Stimulated activated effector memory CD8-positive, alpha-beta T cell treated with anti-CD3 and anti-CD28 coated beads, Interleukin-12 subunit alpha, Interleukin-12 subunit beta, amount 100 ng/mL, for 72 hours (primary cell): ENCODE measurements at places on chromosomes 7 and 10.

- DNase-seq, result no peak
Observed at GRCh38 chr7:25109276-25109675, 15.8 kb downstream of the CYCS start.

- DNase-seq, result no peak
Observed at GRCh38 chr7:70376561-70377031, 755.3 kb upstream of the GALNT17 start.

- no peak for DNase-seq
Observed at GRCh38 chr10:36448760-36449691, 676.4 kb upstream of the ANKRD30A start.

- DNase-seq, result no peak
Observed at GRCh38 chr10:131650169-131650705, 250.6 kb upstream of the PPP2R2D start.

DNA sequence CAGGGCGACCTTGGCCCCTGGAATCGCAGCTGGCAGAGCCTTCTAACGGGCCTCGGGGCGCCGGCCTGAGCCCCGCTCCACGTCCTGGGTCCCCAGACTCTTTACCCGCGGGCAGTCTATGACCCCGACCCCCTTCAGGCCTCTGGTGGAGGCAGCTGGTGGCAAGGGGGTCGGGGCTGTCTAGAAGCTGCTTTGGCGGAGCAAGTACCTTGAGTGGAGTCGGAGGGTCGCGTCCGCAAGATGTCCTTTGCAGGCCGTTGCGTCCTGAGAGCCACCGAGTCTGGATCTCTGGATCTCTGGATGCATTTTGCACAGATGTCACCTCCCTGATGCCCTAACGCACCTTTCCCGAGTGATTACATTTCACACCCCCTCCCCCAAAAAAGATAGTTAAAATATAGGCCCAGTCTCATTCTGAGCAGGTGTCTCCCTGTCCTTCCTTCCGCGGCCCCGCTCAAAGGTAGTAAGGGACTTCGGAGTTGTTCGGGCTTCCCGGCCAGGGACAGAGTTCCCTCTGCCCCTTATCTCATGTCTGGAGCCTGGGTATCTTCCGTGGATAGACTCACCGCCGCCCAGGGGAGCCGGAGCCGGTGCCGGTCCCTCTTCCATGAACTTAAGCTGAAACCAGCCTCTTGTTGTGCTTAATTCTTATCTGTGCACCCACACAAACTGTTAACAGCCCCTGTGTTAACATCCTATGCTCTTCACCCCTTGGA is 457 bp downstream of the ACADSB start:
- DNase-seq, result peak; percentile 60

- peak; percentile 55 for DNase-seq
Observed at GRCh38 chr10:8035641-8036470, 18.6 kb upstream of the GATA3 start.

DNA sequence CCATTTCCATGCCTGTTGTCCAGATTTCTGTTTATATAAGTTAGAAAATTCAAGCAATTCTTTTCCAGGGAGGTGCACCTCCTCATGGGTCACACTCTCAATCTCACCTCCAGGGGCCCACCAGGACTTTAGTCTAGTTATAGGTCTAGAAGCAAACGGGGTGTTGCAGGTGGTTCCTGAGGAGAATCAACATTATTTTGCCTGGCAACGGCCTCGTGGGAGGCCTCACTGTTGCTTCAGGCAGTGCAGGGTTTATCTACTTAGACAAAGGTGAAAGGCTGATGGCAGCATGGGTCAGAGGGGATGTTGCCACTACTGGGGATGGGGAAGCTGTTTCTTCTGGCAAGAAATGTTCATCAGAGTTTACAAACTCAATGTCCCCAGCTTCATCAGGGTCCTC is 56.7 kb upstream of the LRRC18 start:
- no peak for DNase-seq

DNA sequence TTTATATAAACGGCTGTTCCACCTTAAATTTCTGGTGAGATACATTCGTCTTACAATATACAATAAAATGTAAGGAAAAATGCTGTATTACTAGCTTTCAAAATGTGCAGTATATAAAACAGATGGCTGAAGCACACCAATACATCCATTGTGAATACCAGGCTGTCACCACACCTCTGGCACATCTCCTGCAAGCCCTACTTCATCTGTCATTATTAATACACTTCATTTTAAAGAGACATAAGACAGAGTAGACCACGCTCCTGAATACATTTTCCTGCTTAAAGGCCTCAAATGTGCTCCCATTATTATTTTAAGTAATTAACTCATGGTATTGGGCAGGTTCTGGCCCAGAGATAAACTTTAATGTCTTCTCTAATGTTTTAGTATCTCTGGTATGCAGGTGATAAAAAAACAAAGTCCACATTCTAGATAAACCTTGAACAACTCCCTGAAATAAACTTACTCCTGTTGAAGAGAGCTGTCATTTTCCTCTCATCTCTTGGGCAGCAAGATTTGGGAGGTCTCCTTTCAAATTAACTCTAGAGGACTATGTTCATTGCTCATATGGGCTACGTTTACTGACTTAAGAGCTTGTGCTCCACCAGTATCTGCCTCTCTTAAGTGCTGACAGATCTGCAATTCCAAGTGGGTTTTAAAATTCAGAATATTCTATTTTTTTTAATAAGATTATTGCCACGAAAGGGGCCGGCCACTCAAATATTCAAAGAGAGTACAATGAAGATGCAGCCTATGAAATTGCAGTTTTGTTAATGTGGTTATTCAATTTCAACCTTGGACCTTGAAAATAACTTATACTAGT is 396.5 kb upstream of the SEMA3D start:
- DNase-seq, result no peak

- no peak for DNase-seq
Observed at GRCh38 chr7:134836447-134836846, 57.0 kb downstream of the CALD1 start.

GRCh38 chr10:112579578-112579977 is 132.6 kb downstream of the VTI1A start:
- no peak for DNase-seq

- no peak for DNase-seq
Observed at GRCh38 chr7:8018961-8019360, 50.4 kb downstream of the GLCCI1 start.

- DNase-seq, result no peak
Observed at GRCh38 chr7:157866336-157866924, 529.6 kb downstream of the DNAJB6 start.

DNA sequence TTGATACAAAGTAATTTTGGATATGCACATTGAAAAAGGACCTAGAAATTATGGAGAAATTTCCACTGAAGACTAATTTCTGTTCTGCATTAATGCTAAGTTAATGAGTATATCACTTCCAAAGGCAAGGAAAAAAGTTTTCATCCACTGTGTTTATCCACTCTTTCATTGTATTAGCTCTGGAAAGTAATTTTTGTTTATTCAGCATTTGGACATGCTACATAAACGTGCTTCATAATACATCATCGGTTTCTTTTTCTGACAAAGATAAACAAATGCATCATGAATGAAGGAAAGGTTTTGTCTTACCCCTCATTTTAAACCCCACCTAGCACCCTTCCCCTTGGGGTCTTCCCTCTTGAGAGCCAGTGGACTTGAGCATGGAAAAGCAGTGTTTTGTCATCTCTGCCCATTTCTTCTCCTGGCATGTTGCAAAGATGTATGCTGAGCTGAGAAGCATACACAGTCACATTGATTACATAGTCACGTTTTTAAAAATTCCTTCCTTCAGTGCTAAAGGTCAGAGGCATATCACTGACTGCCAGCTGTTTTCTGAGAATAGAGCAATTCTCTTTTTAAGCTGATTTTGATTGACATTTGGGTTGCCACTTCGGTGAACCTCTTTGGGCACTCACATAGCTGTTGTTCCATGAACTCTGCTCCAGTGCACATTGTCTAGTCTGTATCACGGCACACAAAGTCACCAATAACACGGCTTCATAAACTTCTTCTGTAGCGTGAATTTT is 65.9 kb upstream of the C7orf33 start:
- no peak for DNase-seq

GRCh38 chr7:45919993-45920459 is 1.0 kb downstream of the IGFBP3 start:
- no peak for DNase-seq

DNA sequence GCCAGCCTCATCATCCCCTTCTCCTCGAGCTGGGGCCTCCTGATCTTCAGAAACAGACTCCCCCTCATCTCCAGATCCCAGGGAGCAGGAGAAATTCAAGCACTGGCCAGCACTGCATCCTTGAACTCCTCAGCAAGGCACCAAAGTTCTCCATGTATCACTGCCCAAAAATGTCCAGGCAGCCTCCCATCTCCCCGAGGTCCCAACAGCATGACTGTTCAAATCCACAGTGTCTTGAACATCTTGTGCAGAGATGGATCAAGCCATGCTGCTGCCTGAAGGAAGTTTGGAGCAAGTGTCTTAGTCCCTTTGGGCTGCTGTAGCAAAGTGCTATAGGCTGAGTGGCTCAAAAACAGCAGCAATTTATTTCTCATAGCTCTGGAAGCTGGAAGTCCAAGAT is 115.5 kb upstream of the GALNT17 start:
- DNase-seq, result no peak

DNA sequence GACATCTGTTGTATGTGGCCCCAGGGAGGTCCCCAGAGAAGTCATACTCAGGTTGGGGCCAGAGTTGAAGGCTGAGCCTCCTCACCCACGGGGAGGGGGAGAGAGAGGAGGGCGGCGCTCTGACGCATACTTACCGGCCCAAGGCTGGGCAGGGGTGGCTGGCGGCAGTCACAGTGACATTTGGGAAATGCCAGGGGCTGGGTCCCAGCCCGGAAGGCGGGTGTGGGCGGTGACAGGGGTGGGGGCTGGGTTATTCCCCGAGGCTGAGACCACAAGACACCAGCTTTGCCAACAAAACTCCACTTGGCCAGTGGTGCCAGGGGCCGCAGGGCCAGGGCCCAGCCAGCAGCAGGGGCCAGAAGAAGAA is 41.1 kb downstream of the RASGEF1A start:
- no peak for DNase-seq

DNA sequence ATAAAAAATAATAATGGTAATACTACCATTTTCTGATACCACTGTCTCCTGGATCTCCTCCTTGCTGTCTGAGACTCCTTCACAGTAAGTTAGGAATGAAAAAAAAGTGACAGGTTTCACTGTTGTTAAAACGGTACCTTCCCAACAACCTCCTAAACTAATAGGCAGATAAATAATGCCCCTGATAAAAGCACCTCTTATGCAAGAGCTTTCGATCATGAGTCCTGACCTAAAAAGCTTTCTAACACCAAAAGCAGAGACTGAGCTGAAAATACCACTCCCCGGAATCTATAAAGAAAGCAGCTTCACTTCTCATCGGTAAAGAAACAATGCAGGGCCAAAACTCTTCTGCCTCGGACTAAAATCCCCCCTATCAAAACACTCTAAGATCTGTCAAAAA is 14.5 kb downstream of the PARD3 start:
- no peak for DNase-seq

DNA sequence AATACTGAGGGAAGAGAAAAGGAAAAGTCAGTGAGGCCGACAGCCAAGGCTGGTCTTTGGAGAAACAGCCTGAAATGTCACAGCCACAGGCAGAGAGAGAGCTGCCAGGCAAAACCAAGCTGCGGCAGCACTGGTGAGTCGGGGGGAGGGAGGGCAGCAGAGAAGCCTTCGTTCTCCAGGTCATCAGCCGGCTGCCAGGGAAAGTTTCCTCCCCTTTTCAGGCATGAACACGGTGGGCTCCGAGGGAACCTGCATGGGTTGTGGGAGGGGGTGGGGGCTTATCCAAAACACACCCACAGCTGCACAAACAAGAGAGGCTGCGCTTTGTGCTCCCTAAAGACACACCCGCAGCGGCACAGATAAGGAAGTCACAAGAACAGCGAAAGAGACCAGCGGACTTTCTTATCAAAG is 62.3 kb upstream of the NKX6-2 start:
- DNase-seq, result no peak

DNA sequence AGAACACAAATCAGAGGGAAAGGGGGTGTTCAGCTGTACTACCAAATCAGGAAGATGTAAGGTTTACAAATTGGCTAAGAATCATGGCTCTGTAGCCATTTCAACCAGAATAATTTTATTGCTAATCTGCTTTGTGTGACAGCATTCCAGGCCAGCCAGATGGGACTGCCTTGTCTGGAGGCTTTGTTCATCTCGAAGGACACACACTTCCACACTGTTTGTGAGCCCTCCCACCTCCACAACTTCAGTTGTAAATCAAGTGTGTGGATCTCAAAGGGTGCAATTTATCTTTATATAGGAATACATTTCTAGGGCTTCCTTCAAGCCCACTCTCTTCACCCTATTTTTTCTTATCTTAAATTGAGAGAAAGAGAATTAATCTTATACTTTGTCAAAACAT is 6.9 kb upstream of the OIT3 start:
- no peak for DNase-seq

- no peak for DNase-seq
Observed at GRCh38 chr7:72286519-72286918, 125.6 kb downstream of the CALN1 start.

- peak; percentile 73 for DNase-seq
Observed at GRCh38 chr10:5317547-5318107, 47.1 kb upstream of the UCN3 start.

DNA sequence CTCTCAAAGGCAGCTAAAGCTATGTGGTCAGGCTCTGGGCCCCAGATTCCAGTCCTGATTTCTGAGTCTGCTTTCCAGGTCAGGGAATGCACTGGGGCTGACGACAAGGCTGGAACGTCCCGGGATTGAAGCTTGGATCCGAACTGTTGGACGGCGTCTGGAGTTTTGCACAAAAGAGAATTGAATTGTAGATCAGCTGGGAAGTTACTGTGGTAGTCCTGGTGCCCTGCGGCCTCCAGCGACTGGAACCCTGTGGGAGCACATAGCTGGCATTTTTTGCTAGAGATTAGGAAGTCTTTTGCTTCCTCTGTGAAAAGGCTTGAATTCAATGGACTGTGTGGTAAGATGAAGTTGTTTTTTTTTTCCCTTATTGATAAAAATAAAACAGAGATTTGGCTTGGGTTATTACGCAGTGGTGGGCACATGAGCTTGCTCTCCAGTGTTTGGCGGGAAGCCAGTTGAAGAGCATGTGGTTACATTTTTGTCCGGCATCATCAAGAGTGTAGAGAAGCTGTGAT is at the start of gene HK1:
Gene HK1 (plus strand): TSS at position 51 of the 518 bp plus-strand sequence.
- DNase-seq, result no peak

GRCh38 chr7:6228361-6229229 is 43.8 kb downstream of the CYTH3 start:
- no peak for DNase-seq

DNA sequence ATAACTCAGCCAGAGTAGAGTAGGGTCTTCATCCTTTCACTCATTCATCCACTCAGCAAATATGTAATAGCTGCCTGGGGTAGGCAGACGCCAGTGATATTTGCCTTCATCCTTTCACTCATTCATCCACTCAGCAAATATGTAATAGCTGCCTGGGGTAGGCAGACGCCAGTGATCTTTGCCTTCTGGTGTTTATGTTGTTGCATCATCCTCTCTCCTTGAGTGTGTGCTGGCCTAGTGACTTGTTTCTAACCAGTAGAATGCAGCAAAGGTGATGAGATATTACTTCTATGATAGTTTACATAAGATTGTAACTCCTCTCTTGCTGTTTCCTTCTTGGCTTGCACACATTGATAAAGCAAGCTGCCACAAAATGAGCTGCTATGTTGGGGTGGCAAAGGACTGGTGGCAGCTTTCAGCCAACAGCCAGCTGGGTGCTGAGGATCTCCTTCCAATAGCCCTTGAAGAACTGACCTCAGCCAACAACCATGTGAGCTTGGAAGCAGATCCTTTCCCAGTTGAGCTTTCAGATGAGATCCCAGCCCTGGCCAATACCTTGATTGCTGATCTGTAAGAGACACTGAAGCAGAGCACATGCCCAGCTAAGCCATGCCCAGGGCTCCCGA is 23.2 kb upstream of the MTPN start:
- DNase-seq, result no peak
